ENCODE measurements at places on chromosomes 12 and 14. TPM values are rescaled to one million over a fixed set of nuclear protein-coding genes. Genes with fewer than 3 reads are reported as not detected.

The AICDA gene
- polyA plus RNA-seq = not detected

- DNase-seq = no peak
- H3K4me3 ChIP-seq = peak overlapping the region; percentile 93
- H3K27ac ChIP-seq = peak overlapping the region; percentile 80
- H3K27me3 ChIP-seq = no peaks in the 10 kb centered on the region
Observed at GRCh38 chr14:92747701-92748258, 647 bp downstream of the LGMN start.

- H3K4me1 ChIP-seq = no peaks in the 10 kb centered on the region
- no peak for DNase-seq
- H3K27me3 ChIP-seq = no peaks in the 10 kb centered on the region
- H3K4me3 ChIP-seq = no peak overlapping the region
Observed at GRCh38 chr14:52464175-52464574, 88.1 kb downstream of the TXNDC16 start.

- peaks cover 45% of the 10 kb centered on the region for H3K27me3 ChIP-seq
- no peaks in the 10 kb centered on the region for H3K36me3 ChIP-seq
- DNase-seq = no peak
- no peak overlapping the region for H3K27ac ChIP-seq
- no peaks in the 10 kb centered on the region for H3K4me1 ChIP-seq
Observed at GRCh38 chr12:53738406-53739213, 11.4 kb upstream of the CALCOCO1 start.

GRCh38 chr14:60596139-60596538 is 53.1 kb downstream of the SIX1 start:
- no peak overlapping the region for H3K4me3 ChIP-seq
- no peaks in the 10 kb centered on the region for H3K36me3 ChIP-seq
- H3K4me1 ChIP-seq = no peaks in the 10 kb centered on the region

GRCh38 chr12:52260361-52261207 is 13.9 kb upstream of the KRT86 start:
- no peak for DNase-seq
- H3K27me3 ChIP-seq = peaks cover 21% of the 10 kb centered on the region
- no peak overlapping the region for H3K27ac ChIP-seq
- H3K4me3 ChIP-seq = no peak overlapping the region
- H3K36me3 ChIP-seq = no peaks in the 10 kb centered on the region
- no peaks in the 10 kb centered on the region for H3K4me1 ChIP-seq
